Stimulated activated CD4-positive, alpha-beta T cell treated with anti-CD3 and anti-CD28 coated beads, Interleukin-4, amount 100 ng/mL, for 1 hour (primary cell): ENCODE measurements at places on chromosomes 4 and X.

- DNase-seq = no peak
These were observed 4.7 kb downstream of the PDE6B start for GRCh38 chr4:629915-630641.

GRCh38 chr4:66062921-66063320 is 392.6 kb upstream of the EPHA5 start:
- DNase-seq = no peak

DNA sequence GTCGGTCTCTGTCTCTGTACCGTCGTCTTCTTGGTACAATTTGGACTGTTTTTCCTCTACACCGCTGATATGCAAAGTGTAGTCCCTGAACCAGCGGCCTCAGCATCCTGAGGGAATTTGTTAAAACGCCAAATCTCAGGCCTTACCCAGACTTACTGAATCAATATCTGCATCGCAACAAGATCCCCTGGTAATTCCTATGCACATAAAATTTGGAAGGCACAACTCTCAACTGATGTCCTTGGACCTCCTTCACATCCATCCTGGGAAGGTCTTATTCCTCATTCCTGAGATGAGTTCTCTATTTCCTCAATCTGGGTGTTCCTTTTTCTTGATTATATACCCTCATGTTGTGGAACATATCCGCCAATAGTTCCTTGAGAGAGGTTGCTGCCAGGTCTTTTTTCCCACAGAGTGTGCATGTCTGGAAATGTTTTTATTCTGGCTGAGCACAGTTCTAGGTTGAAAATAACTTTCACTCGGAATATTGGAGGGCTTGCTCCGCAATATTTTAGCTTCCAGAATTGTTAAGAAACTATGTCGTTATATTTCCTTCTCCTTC is 738 bp upstream of the HPF1 start:
- no peak for DNase-seq

DNA sequence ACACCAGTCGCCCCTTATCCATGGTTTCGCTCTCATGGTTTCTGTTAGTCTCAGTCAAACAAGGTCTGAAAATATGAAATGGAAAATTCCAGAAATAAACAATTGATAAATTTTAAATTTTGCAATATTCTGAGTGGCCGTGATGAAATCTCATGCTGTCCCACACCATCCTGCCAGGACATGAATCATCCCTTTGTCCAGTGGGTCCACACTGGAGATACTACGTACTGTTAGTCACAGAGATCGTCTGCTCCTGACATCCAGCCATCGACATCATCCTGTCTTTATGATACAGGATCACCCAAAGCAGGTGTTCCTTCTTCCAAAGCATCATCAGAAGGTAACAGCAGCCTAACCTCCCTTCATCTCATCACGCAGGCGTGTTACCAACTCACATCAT is 76.5 kb upstream of the MSX1 start:
- no peak for DNase-seq

- peak; percentile 55 for DNase-seq
These were observed 138.6 kb downstream of the AFF1 start for GRCh38 chr4:87073199-87074120.
